ENCODE measurements at places on chromosomes 2 and 18. TPM values are rescaled to one million over a fixed set of nuclear protein-coding genes. Genes with fewer than 3 reads are reported as not detected.

The SERPINB10 gene
- not detected for total RNA-seq

The AFF3 gene
- total RNA-seq, result 10.1 TPM

The CRYGD gene
- total RNA-seq, result not detected

The NDC80 gene
- total RNA-seq, result 3.2 TPM

DNA sequence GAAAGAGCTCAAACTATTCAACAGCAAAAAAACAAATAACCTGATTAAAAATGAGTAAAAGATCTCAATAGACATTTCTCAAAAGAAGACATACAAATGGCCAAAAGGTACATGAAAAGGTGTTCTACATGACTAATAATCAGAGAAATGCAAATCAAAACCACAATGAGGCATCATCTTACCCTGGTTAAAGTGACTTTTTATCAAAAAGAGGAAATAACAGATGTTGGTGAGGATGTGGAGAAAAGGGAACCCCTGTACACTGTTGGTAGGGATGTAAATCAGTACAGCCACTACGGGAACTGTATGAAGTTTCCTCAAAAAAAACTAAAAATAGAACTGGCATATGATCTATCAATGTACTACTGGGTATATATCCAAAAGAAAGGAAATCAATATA lies 39.8 kb upstream of the TMEM163 start:
- no peak overlapping the region for H3K4me3 ChIP-seq
- H3K36me3 ChIP-seq, result no peaks in the 10 kb centered on the region
- no peak for DNase-seq
- H3K4me1 ChIP-seq, result no peaks in the 10 kb centered on the region
- peak overlapping the region; percentile 46 for H3K27ac ChIP-seq

The DSG2 gene
- total RNA-seq, result 0.30 TPM

- H3K27me3 ChIP-seq, result peaks cover 19% of the 10 kb centered on the region
- H3K36me3 ChIP-seq, result no peaks in the 10 kb centered on the region
- H3K4me3 ChIP-seq, result no peak overlapping the region
These were observed 144.7 kb downstream of the COL6A3 start for GRCh38 chr2:237269138-237269875.

GRCh38 chr2:375956-376307 lies 88.0 kb upstream of the ALKAL2 start:
- H3K4me3 ChIP-seq, result no peak overlapping the region
- no peaks in the 10 kb centered on the region for H3K4me1 ChIP-seq
- DNase-seq, result no peak
- H3K27me3 ChIP-seq, result peaks cover 19% of the 10 kb centered on the region

The ADAM23 gene
- total RNA-seq, result not detected

DNA sequence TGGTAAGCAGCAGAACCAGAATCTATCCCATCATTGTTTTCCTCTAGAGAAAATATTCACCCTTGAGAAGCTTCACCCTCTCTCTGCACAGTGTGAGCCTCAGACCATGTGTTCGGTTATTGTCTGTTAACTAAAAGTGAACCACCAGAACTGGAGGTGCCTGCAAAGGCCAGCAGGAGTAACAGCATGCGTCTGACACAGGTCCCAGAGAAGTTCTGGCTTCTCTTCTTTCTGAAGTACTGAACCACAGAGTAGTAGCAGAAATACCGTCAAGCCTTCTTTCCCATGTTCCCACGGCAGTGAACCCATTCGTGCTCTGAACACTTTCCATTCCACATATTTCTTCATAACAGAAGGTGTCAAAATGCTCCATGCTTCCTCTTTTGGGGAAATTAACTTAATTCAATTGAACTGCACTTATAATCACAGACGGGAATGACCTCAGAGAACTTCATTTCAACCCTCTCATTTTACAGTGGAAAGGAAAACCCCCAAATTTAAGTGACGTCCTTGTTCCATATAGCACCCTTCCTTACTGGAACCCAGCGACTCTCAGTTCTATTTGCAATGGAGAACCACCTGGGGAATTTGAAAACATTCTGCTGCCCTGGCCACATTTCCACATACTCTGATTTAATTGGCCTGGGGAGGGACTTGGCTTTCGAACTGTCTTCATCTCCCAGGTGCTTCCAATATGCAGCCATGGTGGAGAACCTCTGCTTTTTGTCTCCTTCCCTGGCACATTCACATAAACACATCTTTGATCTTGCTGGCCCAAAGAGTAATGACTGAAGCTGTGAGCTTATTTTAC lies 519.1 kb downstream of the RNF144A start:
- H3K4me1 ChIP-seq, result peaks cover 58% of the 10 kb centered on the region
- H3K4me3 ChIP-seq, result no peak overlapping the region
- H3K27me3 ChIP-seq, result no peaks in the 10 kb centered on the region
- H3K36me3 ChIP-seq, result peaks cover 30% of the 10 kb centered on the region
- H3K27ac ChIP-seq, result peak overlapping the region; percentile 72

The SPC25 gene
- 0.26 TPM for total RNA-seq

The SCN7A gene
- total RNA-seq, result not detected

- H3K27me3 ChIP-seq, result peaks cover 24% of the 10 kb centered on the region
- H3K27ac ChIP-seq, result no peak overlapping the region
- peaks cover 3% of the 10 kb centered on the region for H3K36me3 ChIP-seq
These were observed 143.2 kb downstream of the TPGS2 start for GRCh38 chr18:36685580-36685979.

- DNase-seq, result no peak
- peaks cover 54% of the 10 kb centered on the region for H3K4me1 ChIP-seq
- H3K27me3 ChIP-seq, result no peaks in the 10 kb centered on the region
These were observed 59.7 kb downstream of the WDSUB1 start for GRCh38 chr2:159226608-159227385.

The EMILIN1 gene
- total RNA-seq, result 0.41 TPM

The LIPG gene
- not detected for total RNA-seq

- H3K4me3 ChIP-seq, result no peak overlapping the region
- H3K4me1 ChIP-seq, result peaks cover 27% of the 10 kb centered on the region
- no peak for DNase-seq
- peaks cover 5% of the 10 kb centered on the region for H3K36me3 ChIP-seq
- H3K27ac ChIP-seq, result no peak overlapping the region
These were observed 7.9 kb downstream of the ALPP start for GRCh38 chr2:232386490-232386739.

DNA sequence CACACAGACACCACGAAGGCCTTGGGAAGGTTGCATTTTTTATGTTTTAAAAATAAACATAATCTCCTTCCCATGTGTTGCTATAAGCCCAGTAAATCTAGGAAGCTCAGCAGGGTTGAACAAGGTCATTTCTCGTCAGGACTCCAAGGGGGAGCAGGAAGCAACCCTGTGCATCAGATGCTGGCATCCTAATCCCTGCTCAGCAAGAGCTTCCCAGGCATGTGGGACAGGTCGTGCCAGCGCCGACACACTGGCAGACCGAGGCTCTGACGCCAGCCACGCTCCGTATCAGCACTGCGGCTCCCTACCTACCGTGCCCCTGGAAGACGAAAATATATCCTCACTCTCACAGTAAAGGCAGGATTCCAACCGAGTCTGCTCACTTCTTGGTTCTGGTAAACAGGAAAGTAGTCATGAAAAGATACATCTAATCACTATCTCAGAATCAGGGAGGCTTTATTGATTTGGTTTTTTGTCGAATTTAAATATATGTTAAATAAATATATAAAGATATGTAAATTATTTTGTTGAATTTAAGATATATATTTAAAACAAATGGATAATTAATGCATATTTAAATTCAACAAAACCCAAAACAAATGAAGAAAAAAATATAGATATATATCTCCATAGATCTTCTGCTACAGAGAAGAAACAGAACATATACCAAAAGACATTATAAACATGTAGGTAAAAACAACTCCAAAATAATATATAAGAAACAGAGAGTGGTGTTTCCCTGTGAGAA lies 61.4 kb downstream of the TXNL1 start:
- H3K4me1 ChIP-seq, result no peaks in the 10 kb centered on the region
- no peaks in the 10 kb centered on the region for H3K36me3 ChIP-seq
- no peak overlapping the region for H3K27ac ChIP-seq

DNA sequence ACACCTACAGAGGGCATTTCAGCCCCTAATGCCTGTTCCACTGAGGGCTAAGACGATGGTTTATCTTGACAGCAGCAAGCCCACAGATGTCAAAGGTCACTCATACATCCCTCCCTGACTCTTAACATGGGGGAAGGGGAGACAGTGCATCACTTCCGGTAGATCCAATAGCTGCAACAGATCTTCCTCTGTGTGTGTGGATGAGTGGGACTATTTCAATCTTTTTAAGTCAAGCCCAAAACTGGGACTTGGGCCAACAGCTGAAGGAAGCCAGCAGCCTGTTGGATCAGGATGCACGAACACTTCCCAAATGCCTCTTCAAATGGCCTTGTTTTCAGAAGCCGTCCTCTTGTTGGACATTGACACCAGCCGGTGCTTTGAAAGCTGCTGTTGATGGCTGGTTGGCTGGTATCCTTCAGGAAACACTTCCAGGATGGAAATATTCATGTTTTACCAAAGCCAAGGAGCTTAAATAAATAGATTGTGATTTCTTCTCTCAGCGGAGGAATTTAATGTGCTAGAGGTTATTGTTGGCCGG lies 59.2 kb downstream of the IL1R2 start:
- H3K4me1 ChIP-seq, result peaks cover 10% of the 10 kb centered on the region
- H3K4me3 ChIP-seq, result no peak overlapping the region
- H3K36me3 ChIP-seq, result peaks cover 3% of the 10 kb centered on the region
- no peak overlapping the region for H3K27ac ChIP-seq

The LRATD1 gene
- total RNA-seq, result not detected

DNA sequence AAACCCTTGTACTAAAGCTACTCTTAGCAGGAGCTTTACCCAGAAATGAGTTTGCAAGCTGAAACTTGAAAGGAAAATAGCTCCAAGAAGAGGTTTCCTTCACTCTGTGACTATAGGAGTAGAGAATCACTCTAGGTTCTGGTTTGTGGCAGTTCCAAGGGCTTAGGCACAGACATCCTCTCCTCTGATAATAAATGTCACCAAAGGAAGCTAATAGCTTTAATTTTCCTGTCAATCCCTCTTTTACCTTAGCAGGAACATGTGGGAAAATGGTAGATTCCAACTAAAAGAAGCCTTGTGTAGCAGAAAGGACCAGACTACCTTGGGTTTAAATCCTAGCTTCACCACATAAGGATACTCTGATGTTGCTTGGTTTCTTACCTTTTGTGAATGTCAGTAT lies 104.0 kb downstream of the FSHR start:
- H3K4me3 ChIP-seq, result no peak overlapping the region
- no peak overlapping the region for H3K27ac ChIP-seq
- no peak for DNase-seq
- H3K4me1 ChIP-seq, result no peaks in the 10 kb centered on the region

DNA sequence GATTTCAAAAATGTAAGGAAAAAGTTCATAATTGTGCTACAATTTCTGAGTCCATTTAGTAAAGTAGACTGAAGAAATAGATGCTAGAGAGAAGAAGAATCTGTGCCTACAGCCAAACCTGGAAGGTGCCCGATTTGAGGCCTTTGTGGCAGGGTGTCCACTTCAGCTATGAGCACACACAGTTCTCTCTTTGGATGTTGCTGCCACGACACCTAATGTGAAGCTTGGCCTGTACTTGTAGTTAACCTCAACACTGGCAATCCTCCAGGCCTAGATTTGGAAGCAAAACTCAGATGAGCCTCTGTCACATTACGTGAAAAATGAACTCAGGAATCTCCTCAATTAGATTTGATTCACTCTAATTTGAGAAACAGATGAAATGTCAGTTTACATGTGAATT lies 90.1 kb upstream of the LRP1B start:
- no peak for DNase-seq
- no peak overlapping the region for H3K4me3 ChIP-seq
- H3K36me3 ChIP-seq, result no peaks in the 10 kb centered on the region

GRCh38 chr18:34709750-34710441 lies at the start of gene DTNA:
DTNA (plus strand) TSS chr18:34710298; CDS start chr18:34755977, 45,679 bp downstream.
- peaks cover 4% of the 10 kb centered on the region for H3K27me3 ChIP-seq
- no peaks in the 10 kb centered on the region for H3K36me3 ChIP-seq
- H3K4me3 ChIP-seq, result no peak within 1 kb of the TSS
- H3K4me1 ChIP-seq, result no peaks in the 10 kb centered on the region

- H3K4me1 ChIP-seq, result no peaks in the 10 kb centered on the region
- H3K36me3 ChIP-seq, result no peaks in the 10 kb centered on the region
- H3K27ac ChIP-seq, result no peak overlapping the region
- peaks cover 3% of the 10 kb centered on the region for H3K27me3 ChIP-seq
- no peak overlapping the region for H3K4me3 ChIP-seq
- no peak for DNase-seq
These were observed 33.7 kb upstream of the ACVR1C start for GRCh38 chr2:157662401-157662800.

The STARD6 gene
- total RNA-seq, result not detected

- H3K4me1 ChIP-seq, result no peaks in the 10 kb centered on the region
- no peak for DNase-seq
- no peak overlapping the region for H3K27ac ChIP-seq
- H3K27me3 ChIP-seq, result peaks cover 9% of the 10 kb centered on the region
- H3K36me3 ChIP-seq, result no peaks in the 10 kb centered on the region
These were observed 28.5 kb upstream of the NPAS2 start for GRCh38 chr2:100791294-100791935.

The OSBPL6 gene
- total RNA-seq, result not detected

The CRACDL gene
- total RNA-seq, result 0.88 TPM

DNA sequence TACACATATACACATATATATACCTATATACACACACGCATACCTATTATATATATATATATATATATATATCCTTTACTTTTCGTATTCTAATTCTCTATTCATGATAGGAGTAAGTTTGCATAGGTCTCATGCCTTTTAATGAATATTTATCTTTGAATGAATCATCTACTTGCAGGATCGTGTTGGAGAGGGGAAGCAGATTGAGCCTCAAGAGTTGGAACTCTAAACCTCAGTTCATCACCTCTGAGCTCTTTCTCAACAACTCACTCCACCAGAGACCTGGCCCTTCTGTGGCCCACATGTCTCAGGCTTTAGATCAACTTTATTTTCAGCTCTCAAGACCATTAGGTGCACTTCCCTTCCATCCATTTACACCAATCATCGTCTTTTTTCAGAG lies 490.4 kb upstream of the ID2 start:
- no peaks in the 10 kb centered on the region for H3K36me3 ChIP-seq
- H3K4me1 ChIP-seq, result no peaks in the 10 kb centered on the region
- no peak for DNase-seq
- H3K27me3 ChIP-seq, result peaks cover 5% of the 10 kb centered on the region

DNA sequence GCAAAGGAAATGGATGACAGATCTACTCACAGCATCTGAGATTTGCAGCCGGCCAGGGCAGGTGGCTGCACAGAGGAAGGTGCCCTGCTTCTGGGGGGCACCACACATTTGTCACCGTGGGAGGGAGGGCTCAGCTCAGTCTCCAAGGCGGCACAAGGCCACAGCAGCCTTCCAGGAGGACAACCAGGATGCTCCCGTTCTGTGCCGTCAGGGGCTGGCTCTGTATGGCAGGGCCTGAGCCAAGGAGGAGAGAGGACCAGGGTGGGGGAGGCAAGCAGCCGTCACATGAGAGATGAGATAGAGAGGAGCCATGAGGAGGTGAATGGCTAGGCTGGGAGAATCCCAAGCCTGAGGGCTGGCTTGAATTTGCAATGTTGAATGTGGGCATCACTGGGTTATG lies 4.6 kb upstream of the BOK start:
- peaks cover 55% of the 10 kb centered on the region for H3K27me3 ChIP-seq
- H3K4me1 ChIP-seq, result peaks cover 4% of the 10 kb centered on the region
- no peak for DNase-seq
- H3K4me3 ChIP-seq, result no peak overlapping the region
- H3K27ac ChIP-seq, result no peak overlapping the region

GRCh38 chr2:220687231-220687843 lies 884.8 kb downstream of the EPHA4 start:
- H3K36me3 ChIP-seq, result no peaks in the 10 kb centered on the region
- H3K27me3 ChIP-seq, result peaks cover 12% of the 10 kb centered on the region
- peak; percentile 3 for DNase-seq
- no peaks in the 10 kb centered on the region for H3K4me1 ChIP-seq
- H3K4me3 ChIP-seq, result no peak overlapping the region

GRCh38 chr18:44816050-44816449 lies 135.4 kb downstream of the SETBP1 start:
- no peak overlapping the region for H3K4me3 ChIP-seq
- H3K27me3 ChIP-seq, result peaks cover 6% of the 10 kb centered on the region
- no peak for DNase-seq

The AGXT gene
- not detected for total RNA-seq

The MPP4 gene
- total RNA-seq, result not detected

The CDC42EP3 gene
- 32.3 TPM for total RNA-seq

The TLX2 gene
- not detected for total RNA-seq
